Brain pericyte (primary cell): ENCODE measurements at places on chromosomes 2 and 18.

GRCh38 chr2:76316691-76317090 is 606.0 kb upstream of the GCFC2 start:
- DNase-seq = no peak

GRCh38 chr2:108184419-108184818 is 55.3 kb upstream of the SULT1C3 start:
- no peak for DNase-seq

DNA sequence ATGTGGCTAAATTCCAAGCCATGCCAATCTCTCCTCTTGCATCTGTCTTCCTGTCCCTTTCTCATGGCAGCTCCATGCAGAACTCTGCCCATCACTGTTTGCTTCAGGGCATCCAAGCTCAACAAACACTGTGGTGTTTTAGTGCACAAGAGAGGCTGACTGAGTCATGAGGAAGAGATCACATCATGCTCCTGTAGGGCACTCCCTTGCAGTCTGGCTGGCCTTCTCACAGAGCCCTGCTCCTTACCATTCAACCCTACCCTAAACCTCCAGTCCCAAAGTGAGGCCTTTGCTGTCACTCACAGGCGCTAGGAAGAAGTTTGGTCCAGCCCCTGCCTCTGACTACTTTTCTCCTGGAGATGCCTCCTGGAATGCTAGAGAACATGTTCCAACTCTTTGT is 194.0 kb downstream of the LRATD1 start:
- DNase-seq = no peak

DNA sequence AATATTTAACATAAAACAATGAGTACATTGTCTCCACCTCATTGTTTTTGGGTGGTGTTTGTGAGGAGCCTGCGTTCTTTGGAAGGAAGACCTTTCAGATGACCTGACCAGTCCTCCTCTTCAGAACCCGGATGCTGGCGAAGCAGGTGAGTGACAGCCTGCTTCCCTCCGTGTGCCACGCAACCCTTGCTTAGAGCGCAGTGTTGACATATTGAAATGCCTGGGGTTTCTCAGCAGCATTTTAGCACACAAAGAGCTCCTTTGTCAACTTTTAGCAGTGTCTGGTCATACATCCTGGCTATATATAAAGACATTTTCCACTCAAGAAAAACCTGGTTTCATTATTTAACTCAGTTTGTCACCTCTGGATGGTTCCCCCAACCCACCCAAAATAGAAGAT is 335.7 kb upstream of the POU3F3 start:
- no peak for DNase-seq

- no peak for DNase-seq
Measured at GRCh38 chr2:69762513-69763494, 20.9 kb downstream of the ANXA4 start.

GRCh38 chr18:44715245-44715644 is 34.6 kb downstream of the SETBP1 start:
- no peak for DNase-seq

DNA sequence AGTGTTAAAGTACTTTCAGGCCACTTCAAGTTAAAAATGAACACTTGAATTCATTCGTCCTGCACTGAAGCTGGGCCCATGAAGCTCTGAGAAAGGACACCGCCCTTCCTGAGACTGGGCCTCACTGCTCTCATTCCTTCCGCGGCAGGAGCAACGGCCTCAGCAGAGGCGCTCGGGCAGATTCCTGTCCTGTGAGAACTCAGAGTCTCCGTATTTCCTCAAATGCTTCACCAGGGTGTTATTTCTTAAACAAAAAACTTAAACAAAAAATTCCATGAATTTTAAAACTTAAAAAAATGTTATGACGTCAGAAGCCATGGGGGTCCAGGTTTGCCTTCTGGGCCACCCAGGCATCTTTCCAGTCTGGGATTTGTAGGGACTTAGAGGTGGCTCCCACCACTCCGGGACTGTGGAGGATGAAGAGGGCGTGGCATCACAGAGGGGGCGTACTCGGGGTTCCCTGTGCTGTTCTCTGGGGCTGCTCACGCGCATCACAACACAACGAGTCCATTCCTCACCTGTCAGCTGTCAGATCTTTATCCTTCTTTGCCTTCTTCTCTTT is 115.9 kb upstream of the ASB18 start:
- DNase-seq = no peak

- DNase-seq = no peak
Measured at GRCh38 chr18:23664674-23665073, 2.0 kb upstream of the ANKRD29 start.

- no peak for DNase-seq
Measured at GRCh38 chr2:30026091-30027055, 105.0 kb upstream of the ALK start.
